Activated T-cell treated with anti-CD3 and anti-CD28 coated beads, Interleukin-2, amount 50 U/mL, for 72 hours (primary cell): ENCODE measurements at places on chromosomes 3 and 15. TPM values are rescaled to one million over a fixed set of nuclear protein-coding genes. Genes with fewer than 3 reads are reported as not detected.

DNA sequence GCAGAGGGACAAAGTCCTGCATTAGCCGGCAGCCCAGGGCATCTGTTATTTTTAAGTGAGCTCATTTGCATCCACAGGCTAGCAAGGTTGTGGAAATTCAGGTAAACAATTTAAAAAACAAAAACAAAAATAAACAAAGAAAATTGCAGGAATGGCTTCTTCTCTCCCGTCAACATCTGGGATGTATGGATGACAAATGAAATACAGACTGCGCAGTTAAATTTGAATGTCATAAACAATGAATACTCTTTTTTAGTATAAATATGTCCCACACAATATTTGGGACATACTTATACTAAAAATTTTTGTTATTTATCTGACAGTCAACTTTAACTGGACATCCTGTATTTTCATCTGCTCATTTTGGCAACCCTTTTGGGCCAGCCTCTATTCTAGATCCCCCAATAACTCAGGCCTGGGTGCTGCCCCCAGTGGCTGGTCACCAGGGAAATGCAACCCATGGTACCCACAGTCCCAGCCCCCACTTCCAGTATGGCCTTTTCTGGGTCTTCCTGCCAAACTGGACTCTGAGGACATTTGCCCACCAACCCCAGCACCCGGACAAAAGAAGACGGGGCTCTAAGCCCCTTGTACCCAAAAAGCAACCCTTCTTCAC, 12.7 kb downstream of the GRM2 start:
- DNase-seq = no peak

DNA sequence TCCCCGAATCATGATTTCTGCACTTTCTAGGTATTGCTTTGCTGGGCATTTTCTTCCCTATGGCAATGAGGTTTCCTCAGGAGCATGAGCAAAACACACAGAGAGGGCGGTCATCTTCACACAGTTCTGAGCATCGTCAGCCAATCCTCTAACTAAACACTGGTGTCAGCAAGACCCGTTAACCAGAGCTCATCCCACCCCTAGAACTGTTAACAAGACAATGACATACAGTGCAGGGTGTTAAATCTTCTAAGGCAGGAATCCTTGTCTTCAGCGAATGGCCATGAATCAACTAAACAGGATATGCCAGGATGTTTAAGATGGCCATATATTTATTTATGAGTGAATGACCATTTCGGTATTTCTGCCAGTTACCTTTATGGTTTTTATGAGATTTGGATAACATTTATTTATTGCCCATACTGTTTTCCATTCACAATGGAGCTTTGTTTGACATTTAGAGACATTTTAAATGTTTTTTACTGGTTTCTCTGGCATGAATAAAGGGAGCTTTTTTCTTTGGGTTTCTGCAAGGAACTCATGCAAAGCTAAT, 411.5 kb upstream of the PROK2 start:
- DNase-seq = no peak

DNA sequence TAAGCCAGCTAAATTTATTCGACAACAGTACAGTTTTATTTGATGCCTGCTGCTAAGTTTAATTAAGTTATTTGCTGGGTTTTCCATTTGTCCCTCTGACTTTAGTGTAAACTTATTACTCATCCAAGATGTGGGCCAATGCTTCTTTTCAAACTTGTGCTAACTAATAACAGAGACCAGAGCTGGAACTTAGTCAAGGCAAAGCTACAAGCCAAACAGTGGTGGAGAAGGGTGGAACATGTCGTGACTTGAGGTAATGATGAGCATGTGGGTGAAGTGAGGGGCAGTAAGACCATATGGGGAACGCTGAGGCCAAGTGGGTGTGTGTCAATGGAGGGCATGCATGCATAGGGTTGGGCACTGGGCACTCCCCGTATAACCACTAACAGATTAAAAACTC, 63.9 kb downstream of the NMD3 start:
- no peak for DNase-seq

DNA sequence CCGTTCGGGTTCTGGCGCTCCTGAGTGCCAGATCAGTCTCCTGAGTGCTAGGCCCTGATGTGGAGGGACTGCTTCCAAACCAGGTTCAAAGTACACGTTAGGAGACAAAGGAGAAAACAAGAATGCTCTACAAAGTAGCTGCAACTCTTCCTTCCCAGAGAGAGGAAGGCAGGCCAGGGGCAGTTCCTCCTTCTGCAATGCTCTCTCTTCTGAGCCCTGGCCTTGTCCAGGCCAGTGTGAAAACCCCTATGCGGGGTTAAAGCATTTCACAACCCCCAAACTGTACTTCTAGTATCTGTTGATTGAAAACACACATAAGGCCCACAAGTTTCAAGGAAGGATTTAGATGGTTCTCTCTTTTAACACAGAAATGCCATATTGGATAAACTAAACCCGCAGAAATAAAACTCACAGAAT, 9.7 kb upstream of the CALML4 start:
- no peak for DNase-seq

- peak; percentile 75 for DNase-seq
These were observed 17.3 kb downstream of the C3orf18 start for GRCh38 chr3:50550079-50550736.

- DNase-seq = no peak
These were observed at the start of gene ACOX2 for GRCh38 chr3:58536501-58537411. Gene ACOX2, minus strand, starts transcription at chr3:58537190. Its CDS starts 2,084 bp downstream, at chr3:58535106.

DNA sequence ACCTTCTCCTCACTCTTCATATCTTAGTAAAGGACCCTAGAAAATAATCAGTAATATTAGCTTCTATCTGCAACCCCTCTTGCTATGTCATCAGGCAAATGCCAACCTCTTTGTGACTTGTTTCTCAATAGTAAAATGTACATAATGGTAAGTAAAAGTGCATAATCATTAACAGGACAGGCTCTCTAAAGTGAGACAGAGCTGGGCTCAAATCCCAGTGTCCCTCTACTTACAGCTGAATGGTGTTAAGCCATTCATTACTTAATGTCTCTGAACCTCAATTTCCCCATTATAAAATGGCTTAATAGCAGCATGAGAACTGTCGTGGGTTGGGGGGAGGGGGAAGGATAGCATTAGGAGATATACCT, 62.6 kb upstream of the ATP11B start:
- no peak for DNase-seq

- no peak for DNase-seq
These were observed 2.2 kb upstream of the LTF start for GRCh38 chr3:46466871-46467403.

DNA sequence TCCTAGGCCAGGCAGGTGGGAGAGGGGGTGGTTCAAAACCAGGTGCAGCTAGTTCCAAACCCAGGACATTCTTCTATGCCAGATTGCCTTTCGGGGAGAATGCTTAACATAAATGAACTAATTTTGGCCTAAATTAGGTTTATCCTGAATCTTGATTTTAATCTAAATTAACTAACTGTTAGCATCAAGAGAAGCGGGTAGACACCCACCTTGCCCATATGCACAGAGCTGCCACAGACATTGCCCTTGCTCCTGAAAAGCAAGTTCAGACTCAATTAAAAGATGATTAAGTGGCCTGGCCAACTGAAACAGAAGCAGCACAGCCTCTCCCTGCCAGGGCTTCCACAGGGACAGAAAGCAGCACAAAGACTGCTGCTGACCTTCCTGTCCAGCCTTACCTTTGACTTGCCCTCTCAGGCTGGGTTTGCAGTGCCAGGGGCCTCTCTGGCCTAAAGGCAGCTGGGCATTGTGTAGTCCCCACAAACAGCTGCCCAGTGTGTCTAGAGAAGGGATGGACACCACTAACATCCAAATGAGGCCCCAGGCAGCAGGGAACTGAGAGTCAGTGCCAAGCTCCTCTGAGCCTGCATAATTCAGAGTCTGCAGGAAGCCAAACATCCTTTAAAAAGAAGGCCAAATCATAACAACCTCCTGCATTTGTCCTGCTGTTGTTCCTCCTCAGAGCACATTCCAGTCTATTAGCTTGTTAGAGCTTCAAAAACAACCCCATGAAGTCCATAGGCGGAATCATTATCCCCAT, 15.4 kb upstream of the OXTR start:
- no peak for DNase-seq

DNA sequence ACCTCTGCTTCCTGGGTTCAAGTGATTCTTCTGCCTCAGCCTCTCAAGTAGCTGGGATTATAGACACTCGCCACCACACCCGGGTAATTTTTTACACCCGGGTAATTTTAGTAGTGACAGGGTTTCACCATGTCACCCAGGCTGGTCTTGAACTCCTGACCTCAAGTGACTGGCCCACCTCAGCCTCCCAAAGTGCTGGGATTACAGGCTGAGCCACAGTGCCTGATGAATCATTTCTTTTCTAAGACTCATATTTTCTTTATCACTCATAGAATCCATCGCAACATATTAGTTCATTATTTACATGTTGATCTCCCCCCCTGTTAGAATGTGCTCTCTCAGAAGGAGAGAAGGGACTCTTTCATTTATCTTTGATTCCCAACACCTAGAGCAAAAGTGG, 109.5 kb upstream of the PTPRG start:
- no peak for DNase-seq

DNA sequence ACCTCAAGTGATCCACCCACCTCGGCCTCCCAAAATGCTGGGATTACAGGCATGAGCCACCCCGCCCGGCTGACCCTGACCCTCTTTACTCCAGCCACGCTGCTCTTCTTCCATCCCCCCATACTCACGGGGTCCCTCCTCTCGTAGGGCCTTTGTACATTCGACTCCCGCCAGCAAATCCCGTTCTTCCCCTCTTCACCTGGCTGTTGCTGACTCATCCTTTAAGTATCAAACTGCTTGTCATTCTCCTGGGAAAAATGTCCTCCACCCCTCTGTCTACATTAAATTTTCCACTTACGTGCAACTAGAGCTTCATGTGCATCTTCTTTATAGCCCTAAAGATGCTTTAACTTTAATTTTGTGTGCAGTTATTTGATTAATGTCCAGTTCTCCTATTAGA, 203.1 kb downstream of the OPA1 start:
- DNase-seq = no peak

- DNase-seq = no peak
These were observed 318.4 kb downstream of the LPP start for GRCh38 chr3:188472336-188472735.

- DNase-seq = no peak
These were observed 1.5 kb upstream of the RPLP1 start for GRCh38 chr15:69450968-69451695.

DNA sequence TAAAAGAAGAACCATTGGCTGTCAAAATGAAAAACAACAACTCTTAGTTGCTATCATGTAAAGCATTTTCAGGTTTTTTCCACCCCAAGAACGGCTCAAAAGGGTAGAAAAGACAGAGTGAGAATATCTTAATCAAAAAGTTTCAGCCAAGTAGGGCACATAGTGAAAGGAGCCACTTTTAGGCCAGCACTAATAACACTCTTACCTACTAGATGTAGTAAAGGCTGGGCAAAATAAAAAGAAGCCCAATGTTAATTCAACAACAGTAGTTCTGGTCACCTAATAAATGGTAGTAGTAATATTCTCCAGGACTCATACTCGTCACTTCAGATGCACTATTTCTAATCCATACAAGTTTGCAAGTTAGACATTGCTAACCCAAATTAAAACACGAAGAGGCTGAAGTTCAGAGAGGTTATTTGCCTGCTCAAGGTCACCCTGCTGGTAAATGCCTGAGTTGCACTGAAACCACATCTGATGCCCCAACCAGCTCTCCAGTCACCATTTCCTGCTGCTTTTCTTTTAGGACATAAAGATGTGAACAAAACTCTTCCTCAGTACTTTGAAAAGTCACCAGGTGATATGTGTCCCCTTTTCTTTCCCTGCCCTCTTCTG, 7.5 kb downstream of the GOLIM4 start:
- peak; percentile 4 for DNase-seq

- no peak for DNase-seq
These were observed 177.0 kb downstream of the RAB11A start for GRCh38 chr15:66046326-66046725.

DNA sequence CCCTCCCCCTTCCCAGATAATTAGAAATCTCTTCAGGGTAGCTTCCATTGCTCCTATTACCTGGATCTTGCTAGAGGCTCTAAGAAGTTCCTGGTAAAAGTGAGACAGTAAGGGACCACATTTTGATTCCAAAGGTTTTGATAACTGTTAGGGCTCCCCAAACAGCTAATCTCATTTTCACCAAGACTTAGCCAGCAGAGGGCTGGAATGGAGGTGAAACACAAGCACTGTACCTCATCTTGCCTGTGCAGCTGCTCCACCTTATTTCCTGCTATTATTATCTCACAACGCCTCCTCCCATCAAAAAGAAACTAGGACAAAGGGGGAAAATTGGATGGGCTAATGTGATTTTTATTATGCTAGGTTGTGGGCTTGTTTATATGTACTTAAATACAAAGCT, 7.3 kb downstream of the SETD5 start:
- DNase-seq = no peak

Gene CHRNA5
- 3.1 TPM for total RNA-seq

Gene PAQR5
- 0.07 TPM for total RNA-seq

Gene WDR72
- total RNA-seq = not detected

Gene IL1RAP
- 14.1 TPM for total RNA-seq

Gene GADL1
- not detected for total RNA-seq

Gene SPATA12
- total RNA-seq = not detected

Gene ABI3BP
- not detected for total RNA-seq

Gene SCN5A
- total RNA-seq = not detected

Gene PARP3
- total RNA-seq = 27.1 TPM

Gene POPDC2
- total RNA-seq = 7.2 TPM
